ENCODE measurements at places on chromosomes 2 and 18.

DNA sequence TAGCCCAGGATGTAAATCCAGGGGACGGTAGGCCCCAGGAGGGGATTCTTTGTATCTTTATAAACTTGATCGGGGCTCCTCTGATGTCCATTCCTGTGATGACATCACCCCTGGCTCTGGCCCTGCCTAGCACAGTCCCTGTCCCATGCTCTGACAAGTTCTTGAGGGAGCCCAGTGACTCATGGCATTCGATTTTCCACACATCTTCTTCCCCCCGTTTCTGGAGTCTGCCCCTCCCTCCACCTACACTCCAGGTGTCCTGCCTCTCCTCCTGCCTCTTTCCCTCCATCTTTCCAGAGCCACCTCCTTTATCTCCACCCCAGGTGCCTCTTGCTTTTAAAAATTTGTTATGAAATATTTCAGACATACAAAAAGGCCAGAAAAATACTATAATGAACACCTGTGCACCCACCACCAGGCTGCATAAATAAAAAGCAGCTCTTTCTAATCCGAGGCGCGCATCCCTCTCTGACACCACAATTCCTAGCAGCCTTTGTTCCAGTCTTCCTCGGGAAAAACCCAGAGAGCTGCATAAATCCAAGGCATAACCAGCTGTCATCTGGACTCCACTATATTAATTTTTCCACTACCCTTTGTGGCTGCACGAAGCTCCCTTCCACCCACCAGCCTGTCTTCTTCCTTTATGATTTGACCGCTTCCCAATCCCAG lies 207.7 kb downstream of the ZBTB7C start:
- DNase-seq = no peak

GRCh38 chr18:62464266-62464665 lies 58.6 kb upstream of the ZCCHC2 start:
- no peak for DNase-seq

GRCh38 chr2:62362561-62362960 lies 143.4 kb downstream of the TMEM17 start:
- DNase-seq = no peak

DNA sequence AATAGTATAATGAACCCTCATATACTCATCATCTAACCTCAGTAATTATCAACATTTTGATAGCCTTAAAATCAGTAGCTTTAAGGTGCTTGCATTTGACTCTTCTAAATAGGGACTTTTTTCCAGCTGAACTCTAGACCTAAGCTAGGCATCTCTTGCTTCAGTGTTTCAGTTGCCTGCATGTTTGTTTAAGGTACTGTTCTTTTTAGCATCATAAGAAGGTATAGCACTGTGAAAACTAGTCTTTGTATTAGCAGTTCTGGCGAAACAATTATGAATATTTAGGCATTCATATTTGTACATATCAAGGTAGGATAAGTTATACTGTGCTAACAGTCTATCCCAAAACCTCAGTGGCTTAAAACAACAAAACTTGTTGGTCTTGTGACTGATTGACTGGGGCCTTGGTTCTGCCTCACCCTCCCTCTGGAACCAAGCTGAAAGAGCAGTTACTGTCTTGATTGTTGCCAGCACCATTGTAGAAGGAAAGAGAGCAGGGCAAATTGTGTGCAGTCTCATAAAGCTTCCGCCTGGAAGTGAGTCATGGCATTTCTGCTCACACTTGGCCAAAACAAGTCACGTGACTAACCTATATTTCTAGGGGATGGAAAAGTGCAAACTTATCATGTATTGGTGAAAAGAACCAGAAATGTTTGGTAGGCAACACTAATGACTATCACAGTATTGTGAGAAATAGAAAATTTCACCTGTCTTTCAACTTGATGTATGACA lies 24.3 kb downstream of the GALNT1 start:
- DNase-seq = no peak
